ENCODE measurements at places on chromosomes 3 and 15. TPM values are rescaled to one million over a fixed set of nuclear protein-coding genes. Genes with fewer than 3 reads are reported as not detected.

- no peak for DNase-seq
Measured at GRCh38 chr3:196339493-196340254, 1.5 kb upstream of the TM4SF19 start.

Gene CASR
- total RNA-seq = not detected

DNA sequence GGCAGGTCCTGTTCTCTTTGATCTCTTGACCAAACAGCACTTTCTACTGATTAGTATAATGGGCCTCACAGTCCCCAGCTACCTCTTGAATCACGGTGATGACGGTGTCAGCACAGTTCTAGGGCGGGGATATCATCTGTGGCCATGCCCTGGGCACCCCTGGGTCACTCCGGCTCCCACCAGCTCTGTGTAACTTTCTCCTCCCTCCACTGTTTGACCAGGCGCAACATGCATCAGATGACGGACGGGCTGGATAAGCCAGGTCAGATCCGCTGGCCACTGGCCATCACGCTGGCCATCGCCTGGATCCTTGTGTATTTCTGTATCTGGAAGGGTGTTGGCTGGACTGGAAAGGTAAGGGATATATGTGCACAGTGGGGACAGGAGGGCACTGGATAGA, 29.6 kb downstream of the SLC6A1 start:
- no peak for DNase-seq

Gene MTHFS
- total RNA-seq = 30.2 TPM

DNA sequence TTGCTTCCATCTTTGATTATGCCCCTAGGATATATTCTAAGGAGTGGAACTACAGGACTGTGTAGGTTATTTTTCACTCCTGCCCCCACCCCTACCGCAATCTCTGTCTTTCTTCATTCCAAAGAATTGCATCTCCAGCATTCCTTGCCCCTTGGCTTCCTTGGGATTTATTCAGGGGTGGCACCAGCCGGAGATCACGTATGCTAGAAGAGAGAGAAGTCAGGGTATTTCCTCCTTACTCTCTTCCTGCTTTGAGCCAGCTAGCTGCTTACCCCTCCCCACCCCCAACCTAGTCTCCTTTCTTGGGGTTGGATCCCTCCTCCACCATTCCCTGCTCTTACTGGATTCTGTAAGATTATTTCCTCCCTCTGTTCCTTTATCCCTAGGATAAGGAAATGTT, 35.0 kb upstream of the DENND4A start:
- no peak for DNase-seq

Gene SKOR1
- total RNA-seq = 1.8 TPM

Gene SEMA3F
- 7.7 TPM for total RNA-seq

Gene CFAP100
- total RNA-seq = not detected
